ENCODE measurements at places on chromosomes 2 and 18.

DNA sequence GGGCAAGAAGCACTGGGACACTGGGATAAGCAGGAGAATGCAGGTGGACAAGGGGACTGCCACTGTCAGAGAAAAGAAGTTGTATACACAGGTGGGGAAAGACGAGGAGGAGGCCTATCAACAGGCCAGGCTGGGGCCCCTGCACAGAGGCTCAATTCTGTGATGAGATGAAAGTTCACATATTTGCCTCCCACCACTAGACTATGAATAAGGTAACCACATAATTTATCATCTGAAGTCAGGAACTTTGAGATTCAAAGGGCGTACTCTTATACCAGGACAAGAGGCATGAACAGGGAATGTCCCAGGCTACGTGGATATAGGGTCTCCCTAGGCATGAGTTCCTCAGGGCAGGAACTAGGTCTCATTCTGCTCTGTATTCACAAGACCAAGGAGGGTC lies 34.2 kb downstream of the RNU4ATAC start:
- DNase-seq: no peak

DNA sequence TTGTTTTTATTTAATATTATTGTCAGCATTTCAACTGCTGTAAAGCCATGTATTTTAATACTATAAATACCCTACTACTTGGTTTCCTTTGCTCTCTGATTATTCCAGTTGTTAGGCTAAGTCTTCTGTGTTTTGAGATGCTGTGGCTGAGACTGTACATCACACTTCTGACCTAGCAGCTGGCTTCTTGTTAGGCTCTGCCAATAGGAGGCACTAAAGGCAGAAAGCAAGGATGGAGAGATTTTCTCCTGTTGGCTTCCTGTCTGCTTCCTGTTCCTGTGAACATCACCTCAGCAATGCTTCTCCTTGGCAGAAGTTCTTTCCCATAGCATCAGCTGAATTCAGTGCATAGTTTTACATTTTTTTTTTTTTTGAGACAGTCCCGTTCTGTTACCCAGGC lies 68.3 kb upstream of the YPEL5 start:
- no peak for DNase-seq

DNA sequence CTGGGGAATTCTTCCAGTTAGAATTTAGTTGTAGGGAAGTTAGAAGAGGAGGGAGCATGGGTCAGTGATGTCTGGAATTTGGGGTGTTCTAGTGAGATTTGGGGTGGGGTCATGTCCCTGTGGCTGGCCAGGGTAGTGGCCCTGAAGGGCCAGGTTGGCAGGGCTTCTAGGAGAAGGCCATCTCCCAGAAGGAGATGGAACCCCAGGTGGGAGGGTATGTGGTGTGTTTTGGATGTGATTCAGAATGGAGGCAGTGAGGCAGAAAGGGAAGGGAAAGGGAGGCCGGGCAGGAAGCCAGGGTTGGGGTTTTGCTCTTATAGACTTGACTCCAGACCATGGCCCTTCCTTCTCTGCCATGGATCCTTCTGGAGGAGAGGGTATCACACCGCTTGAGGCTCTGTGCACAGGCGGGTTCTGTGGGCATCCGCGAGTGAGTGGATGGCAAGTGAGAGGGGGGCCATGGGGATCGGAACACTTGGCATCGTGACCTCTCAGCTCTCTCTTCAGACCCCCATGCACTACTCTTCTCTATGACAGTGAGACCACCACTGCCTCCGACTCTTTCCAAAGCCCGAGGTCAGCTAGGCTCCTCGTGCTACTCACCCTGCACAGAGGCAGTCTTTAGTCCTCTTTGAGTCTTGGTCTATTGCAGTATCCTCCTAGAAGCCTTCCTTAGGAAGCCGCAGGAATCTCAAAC lies 7.3 kb downstream of the GREB1 start:
- DNase-seq: no peak

GRCh38 chr2:42133771-42134195 lies 35.4 kb upstream of the EML4 start:
- DNase-seq: no peak

- no peak for DNase-seq
These were observed 148.6 kb upstream of the FIGN start for GRCh38 chr2:163884416-163884815.

- DNase-seq: no peak
These were observed 425.1 kb downstream of the NRXN1 start for GRCh38 chr2:50606860-50607259.

GRCh38 chr2:238060096-238060541 lies 682 bp upstream of the SCLY start:
- DNase-seq: no peak

DNA sequence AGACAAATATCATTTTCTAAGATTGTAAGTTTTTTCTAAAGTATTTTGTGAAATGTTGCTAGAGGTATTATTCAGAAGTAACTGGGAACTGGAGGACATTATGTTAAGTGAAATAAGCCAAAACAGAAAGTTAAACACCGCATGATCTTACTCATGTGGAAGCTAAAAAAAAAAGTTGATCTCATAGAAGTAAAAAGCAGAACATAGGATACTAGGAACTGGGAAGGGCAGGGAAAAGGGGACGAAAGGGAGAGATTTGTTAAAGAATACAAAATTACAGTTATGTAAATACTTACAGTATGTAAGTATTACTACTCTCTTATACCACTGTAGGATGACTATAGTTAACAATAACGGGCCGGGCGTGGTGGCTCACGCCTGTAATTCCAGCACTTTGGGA lies 46.7 kb upstream of the CDKL4 start:
- no peak for DNase-seq

DNA sequence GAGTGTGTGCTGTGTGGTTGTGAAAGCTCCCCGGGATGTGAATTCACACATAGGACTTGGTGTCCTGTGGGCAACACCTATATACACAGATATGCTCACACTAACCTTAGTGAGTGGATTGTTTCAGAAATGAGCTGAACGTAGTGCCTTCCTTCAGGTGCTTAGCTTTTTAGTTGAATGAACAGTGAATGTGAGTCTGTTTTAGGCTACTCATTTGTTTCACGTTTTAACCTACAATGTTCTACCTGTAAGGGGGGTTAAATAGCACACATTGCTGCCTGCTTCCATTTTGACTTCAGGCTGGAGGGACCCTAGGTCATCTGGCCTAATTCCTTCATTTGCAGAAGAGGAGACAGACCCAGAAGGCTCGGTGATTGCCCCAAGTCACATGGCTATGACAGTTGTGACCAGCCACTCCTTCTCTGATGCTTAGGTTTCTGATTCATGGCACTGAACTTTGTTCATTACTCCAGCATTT lies 1.0 kb downstream of the PLEK start:
- no peak for DNase-seq

Measured in NCI-H1417 (cell line).